Activated B cell treated with CpG ODN at 0.5 μM for 24 hours (primary cell): ENCODE measurements at places on chromosomes 4 and X. TPM values are rescaled to one million over a fixed set of nuclear protein-coding genes. Genes with fewer than 3 reads are reported as not detected.

- peaks cover 35% of the 10 kb centered on the region for H3K4me1 ChIP-seq
- H3K4me3 ChIP-seq: no peak overlapping the region
- peaks cover 1% of the 10 kb centered on the region for H3K36me3 ChIP-seq
Measured at GRCh38 chrX:154000051-154000450, 19.7 kb downstream of the IRAK1 start.

DNA sequence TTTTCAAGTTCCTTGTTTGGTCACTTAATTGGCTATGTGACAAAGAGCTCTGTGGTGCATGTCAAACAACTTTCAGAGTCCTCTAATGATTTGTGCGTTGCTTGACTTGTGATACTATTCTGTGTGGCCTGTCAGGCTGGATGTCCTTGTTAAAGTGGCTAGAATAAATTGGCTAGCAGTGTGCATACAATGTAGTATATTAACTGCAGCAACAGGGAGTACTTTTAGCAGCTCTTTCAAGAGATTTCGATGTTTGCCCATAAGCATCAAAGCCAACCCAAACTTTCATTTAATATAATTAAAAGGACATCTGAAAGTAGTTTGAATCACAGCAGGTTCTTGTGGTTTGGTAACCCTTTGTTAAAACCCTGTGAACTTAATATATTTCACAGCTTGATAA is 718.9 kb downstream of the ADGRL3 start:
- no peak overlapping the region for H3K27ac ChIP-seq
- no peaks in the 10 kb centered on the region for H3K36me3 ChIP-seq
- no peaks in the 10 kb centered on the region for H3K27me3 ChIP-seq
- no peak overlapping the region for H3K4me3 ChIP-seq

DNA sequence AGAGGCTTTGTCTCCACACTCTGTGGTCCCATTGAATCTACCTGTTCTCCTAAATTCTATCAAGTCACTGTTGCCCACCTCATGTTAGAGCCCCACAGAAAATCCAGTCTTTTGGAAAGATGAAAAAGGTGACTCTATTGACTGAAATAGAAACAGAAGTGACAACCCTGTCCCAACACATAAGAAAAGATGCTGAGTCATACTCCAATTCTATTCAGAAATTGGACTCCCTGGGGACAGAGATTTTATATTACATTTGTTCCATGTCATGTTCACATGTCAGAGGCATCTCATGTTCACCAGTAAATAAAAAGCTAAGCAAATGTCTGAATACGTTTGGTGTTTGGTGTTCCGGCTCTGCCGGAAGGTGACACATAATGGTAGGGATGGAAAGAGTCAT is 2.9 kb upstream of the GRPR start:
- H3K27me3 ChIP-seq: peaks cover 2% of the 10 kb centered on the region
- no peak overlapping the region for H3K4me3 ChIP-seq
- H3K27ac ChIP-seq: peak overlapping the region; percentile 80
- peaks cover 33% of the 10 kb centered on the region for H3K4me1 ChIP-seq
- no peaks in the 10 kb centered on the region for H3K36me3 ChIP-seq

GRCh38 chr4:6942238-6942800 is 32.7 kb downstream of the TBC1D14 start:
- H3K4me3 ChIP-seq: peak overlapping the region; percentile 32
- peaks cover 62% of the 10 kb centered on the region for H3K4me1 ChIP-seq
- peak overlapping the region; percentile 73 for H3K27ac ChIP-seq
- H3K36me3 ChIP-seq: peaks cover 9% of the 10 kb centered on the region

- H3K27ac ChIP-seq: no peak overlapping the region
- H3K36me3 ChIP-seq: peaks cover 20% of the 10 kb centered on the region
- H3K27me3 ChIP-seq: no peaks in the 10 kb centered on the region
- H3K4me1 ChIP-seq: peaks cover 57% of the 10 kb centered on the region
Measured at GRCh38 chrX:46686003-46686645, 72.8 kb downstream of the SLC9A7 start.

- no peaks in the 10 kb centered on the region for H3K4me1 ChIP-seq
- H3K27ac ChIP-seq: no peak overlapping the region
- no peaks in the 10 kb centered on the region for H3K36me3 ChIP-seq
Measured at GRCh38 chrX:84170931-84171330, 17.1 kb downstream of the RPS6KA6 start.

DNA sequence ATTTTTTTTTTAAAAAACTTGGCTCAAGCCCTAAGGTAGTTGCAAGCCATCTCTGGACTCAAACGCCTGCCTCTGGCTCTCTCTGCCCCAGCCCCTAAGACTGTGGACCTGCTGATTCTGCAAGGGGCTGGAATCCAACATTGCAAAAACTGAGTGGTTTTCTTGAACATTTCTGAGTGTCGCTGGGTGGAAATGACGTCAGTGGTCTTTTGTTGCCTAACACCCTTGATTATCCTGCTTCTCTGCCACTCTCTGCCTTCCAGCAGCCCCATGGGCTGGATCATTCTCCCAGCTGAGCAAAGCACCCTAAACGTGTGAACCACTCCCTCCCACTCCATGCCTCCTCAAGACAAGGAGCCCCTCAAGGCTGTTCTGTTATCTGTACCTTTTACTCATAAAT is 16.6 kb downstream of the BST1 start:
- no peaks in the 10 kb centered on the region for H3K27me3 ChIP-seq
- no peaks in the 10 kb centered on the region for H3K4me1 ChIP-seq
- no peak for DNase-seq
- no peak overlapping the region for H3K4me3 ChIP-seq
- no peaks in the 10 kb centered on the region for H3K36me3 ChIP-seq

DNA sequence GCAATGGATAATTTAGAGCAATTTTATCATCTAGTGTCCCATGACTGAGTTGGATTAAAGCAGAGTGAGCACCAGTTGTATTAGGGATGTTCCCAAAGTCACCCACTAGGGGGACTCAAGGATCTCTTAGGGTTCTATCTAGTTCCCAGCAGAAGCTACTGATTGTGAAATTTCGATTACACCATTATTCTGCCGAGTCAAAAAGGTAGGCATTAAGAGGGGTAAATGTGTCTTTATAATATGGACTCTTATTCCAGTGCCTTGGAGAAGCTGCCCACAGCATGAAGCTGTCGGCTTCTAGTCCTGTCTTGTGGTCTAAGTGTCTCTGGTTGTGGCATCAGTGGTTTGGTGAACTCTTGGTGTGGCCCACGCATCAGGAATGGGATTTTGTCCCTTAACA is 53.3 kb downstream of the RGS12 start:
- peaks cover 4% of the 10 kb centered on the region for H3K4me1 ChIP-seq
- no peak overlapping the region for H3K4me3 ChIP-seq
- no peaks in the 10 kb centered on the region for H3K36me3 ChIP-seq
- H3K27ac ChIP-seq: no peak overlapping the region

DNA sequence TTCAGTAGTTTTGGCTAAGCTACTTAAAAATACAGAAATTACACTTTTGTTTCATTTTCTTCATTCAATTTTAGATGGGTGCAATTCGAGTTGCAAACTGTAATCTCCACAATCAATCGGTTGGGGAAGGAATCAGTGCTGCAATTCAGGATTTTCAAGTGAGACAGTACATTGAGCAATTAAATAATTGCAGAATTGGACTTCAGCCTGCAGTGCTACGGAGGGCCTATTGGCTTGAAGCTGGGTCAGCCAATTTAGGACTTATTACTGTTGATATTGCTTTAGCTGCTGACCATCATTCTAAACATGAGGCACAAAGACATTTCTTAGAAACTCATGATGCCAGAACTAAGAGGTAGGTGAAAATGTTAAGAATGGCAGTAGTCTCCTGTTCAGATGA is 77.7 kb downstream of the BLTP1 start:
- H3K4me1 ChIP-seq: no peaks in the 10 kb centered on the region
- H3K27me3 ChIP-seq: no peaks in the 10 kb centered on the region
- peaks cover 66% of the 10 kb centered on the region for H3K36me3 ChIP-seq
- no peak overlapping the region for H3K27ac ChIP-seq

DNA sequence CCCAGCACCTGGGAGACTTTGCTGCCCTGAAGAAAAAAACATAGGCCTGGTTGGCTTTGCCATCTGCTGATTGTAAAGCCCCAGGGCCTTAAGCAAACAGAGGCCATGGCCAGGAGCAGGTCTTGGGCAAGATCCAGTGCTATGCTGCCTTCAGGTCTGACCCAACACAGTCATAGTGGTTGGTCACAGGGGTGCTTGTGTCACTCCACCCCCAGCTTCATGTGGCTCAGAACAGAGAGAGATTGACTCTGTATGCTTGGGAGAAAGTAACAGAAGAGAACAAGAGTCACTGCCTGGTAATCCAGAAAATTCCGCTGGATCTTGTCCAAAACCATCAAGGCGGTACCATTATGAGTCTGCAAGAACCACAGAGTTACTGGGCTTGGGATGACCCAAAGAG is 24.4 kb upstream of the SMARCA5 start:
- H3K27me3 ChIP-seq: peaks cover 8% of the 10 kb centered on the region
- H3K4me1 ChIP-seq: no peaks in the 10 kb centered on the region
- no peak overlapping the region for H3K4me3 ChIP-seq
- H3K27ac ChIP-seq: no peak overlapping the region

DNA sequence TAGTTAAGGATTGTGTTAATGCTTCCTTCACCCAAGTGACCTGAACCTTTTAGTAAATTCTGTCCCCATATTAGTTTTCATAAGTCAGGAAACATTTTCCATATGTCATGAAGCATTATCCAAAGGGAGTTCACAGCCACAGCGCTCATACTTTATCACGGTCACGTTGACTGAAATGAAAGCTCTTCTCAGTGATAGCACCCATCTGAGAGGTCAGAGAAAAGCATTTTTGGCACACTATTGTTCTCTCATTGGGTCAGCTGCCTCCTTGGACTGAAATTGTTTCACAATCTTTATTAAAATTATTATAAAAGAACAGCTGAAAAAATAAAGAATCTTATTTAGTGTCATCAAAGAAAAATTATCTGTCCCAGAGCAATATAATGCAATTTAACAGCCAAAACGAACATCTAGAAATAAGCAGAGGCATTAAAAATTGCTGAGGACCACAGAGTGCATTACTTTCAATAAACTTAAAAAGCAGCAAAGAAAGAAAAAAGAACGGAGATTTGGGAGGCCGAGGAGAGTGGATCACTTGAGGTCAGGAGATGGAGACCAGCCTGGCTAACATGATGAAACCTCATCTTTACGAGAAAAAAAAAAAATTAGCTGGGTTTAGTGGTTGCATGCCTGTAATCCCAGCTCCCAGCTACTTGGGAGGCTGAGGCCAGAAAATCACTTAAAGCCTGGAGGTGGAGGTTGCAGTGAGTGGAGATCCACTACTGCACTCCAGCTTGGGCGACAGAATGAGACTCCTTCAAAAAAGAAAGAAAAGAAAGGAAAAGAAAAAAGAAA is 680.8 kb upstream of the FAM241A start:
- H3K36me3 ChIP-seq: no peaks in the 10 kb centered on the region
- H3K4me3 ChIP-seq: no peak overlapping the region
- H3K4me1 ChIP-seq: no peaks in the 10 kb centered on the region
- H3K27ac ChIP-seq: no peak overlapping the region

GRCh38 chrX:110450050-110450449 is 91.4 kb downstream of the RTL9 start:
- no peaks in the 10 kb centered on the region for H3K4me1 ChIP-seq
- no peak overlapping the region for H3K27ac ChIP-seq
- H3K4me3 ChIP-seq: no peak overlapping the region

DNA sequence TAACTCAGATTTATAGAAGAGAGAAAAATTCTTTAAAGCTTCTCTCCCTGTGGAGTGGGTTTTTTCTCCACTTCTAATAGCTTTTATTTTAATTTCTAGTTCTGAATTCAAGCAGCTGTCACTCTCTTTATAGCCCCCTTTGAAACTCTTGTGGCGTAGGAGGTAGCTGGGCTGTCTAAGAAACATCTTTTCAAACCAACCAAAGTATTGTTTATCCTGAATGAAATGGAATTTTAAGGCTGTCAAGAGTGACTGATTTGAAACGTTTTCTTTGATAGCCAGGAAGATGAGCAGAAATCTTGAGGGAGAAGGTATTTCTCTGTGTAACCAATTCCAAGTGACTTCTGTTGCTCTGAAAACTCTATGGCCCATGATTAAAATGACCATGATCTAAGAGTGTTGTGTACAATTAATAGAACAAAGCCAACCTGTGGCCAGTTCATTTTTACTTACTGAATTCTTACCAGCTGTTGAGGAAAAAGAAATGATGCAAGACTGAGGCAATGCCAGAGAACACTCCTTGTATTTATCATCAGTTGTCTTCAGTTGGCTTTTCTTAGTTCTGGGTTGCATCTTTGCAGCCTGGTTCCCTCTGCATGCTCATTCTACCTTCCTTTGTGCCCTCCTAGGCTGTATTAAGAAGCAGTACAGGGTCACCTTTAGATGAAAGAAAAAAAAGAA is 298.4 kb downstream of the ARHGAP10 start:
- no peak for DNase-seq
- H3K27ac ChIP-seq: no peak overlapping the region
- H3K4me1 ChIP-seq: no peaks in the 10 kb centered on the region
- no peaks in the 10 kb centered on the region for H3K36me3 ChIP-seq
- H3K4me3 ChIP-seq: no peak overlapping the region

DNA sequence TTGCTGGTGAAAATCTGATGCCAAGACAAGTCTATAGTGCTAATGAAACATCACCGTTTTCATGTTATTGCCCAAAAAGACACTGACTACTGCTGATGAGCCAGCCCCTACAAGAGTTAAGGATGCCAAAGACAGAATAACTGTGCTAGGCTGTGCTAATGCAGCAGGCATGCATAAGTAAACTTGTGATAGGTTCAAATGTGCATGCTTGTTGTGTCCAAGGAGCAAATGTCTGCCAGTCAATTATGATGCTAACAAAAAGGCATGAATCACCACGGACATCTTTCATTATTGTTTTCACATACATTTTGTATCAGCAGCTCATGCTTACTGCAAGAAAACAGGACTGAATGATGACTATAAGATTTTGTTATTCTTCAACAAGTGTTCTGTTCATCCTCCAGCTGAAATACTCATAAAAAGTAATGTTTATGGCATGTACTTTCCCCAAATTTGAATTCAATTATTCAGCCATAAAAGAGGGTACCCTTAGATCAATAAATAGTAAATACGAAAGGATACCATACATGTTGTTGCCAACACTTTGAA is 306.9 kb upstream of the ARSJ start:
- H3K4me1 ChIP-seq: peaks cover 14% of the 10 kb centered on the region
- H3K27me3 ChIP-seq: peaks cover 2% of the 10 kb centered on the region
- no peaks in the 10 kb centered on the region for H3K36me3 ChIP-seq
- no peak overlapping the region for H3K27ac ChIP-seq

GRCh38 chrX:110746014-110746413 is 49.6 kb downstream of the CHRDL1 start:
- H3K36me3 ChIP-seq: no peaks in the 10 kb centered on the region
- no peak for DNase-seq
- H3K4me1 ChIP-seq: no peaks in the 10 kb centered on the region

- DNase-seq: no peak
- no peak overlapping the region for H3K4me3 ChIP-seq
- H3K36me3 ChIP-seq: peaks cover 99% of the 10 kb centered on the region
- H3K4me1 ChIP-seq: no peaks in the 10 kb centered on the region
Measured at GRCh38 chr4:10079256-10079655, 37.3 kb downstream of the WDR1 start.

GRCh38 chr4:184384056-184384809 is 90.1 kb downstream of the IRF2 start:
- H3K36me3 ChIP-seq: peaks cover 28% of the 10 kb centered on the region
- H3K4me1 ChIP-seq: peaks cover 88% of the 10 kb centered on the region
- peak overlapping the region; percentile 79 for H3K27ac ChIP-seq

- no peak overlapping the region for H3K4me3 ChIP-seq
- H3K27ac ChIP-seq: no peak overlapping the region
- peaks cover 2% of the 10 kb centered on the region for H3K36me3 ChIP-seq
- DNase-seq: no peak
- peaks cover 15% of the 10 kb centered on the region for H3K4me1 ChIP-seq
- H3K27me3 ChIP-seq: no peaks in the 10 kb centered on the region
Measured at GRCh38 chr4:55355555-55355954, 9.5 kb downstream of the SRD5A3 start.

Gene GAGE2A
- total RNA-seq: not detected in 2 replicates

Gene BANK1
- total RNA-seq: 307 and 336 TPM in 2 replicates

Gene SYTL4
- total RNA-seq: 0.20 and 0.39 TPM in 2 replicates

Gene SLC6A8
- total RNA-seq: 0.81 and 1.2 TPM in 2 replicates

Gene TCP11X1
- total RNA-seq: not detected in 2 replicates

Gene HPGD
- 0.07 TPM in 1 of 2 replicates, not detected in the other for total RNA-seq

Gene CHRNA9
- total RNA-seq: 0.16 TPM in 1 of 2 replicates, not detected in the other

Gene MID2
- total RNA-seq: 2.1 and 3.3 TPM in 2 replicates

Gene HMGB3
- 1.7 and 2.5 TPM in 2 replicates for total RNA-seq

Gene RAB40AL
- 0.73 and 0.81 TPM in 2 replicates for total RNA-seq

Gene CYSLTR1
- total RNA-seq: 20.5 and 20.7 TPM in 2 replicates
